ENCODE measurements at places on chromosomes 5 and 9.

- DNase-seq: no peak
These were observed 281.1 kb upstream of the MAP3K1 start for GRCh38 chr5:56534102-56534829.

DNA sequence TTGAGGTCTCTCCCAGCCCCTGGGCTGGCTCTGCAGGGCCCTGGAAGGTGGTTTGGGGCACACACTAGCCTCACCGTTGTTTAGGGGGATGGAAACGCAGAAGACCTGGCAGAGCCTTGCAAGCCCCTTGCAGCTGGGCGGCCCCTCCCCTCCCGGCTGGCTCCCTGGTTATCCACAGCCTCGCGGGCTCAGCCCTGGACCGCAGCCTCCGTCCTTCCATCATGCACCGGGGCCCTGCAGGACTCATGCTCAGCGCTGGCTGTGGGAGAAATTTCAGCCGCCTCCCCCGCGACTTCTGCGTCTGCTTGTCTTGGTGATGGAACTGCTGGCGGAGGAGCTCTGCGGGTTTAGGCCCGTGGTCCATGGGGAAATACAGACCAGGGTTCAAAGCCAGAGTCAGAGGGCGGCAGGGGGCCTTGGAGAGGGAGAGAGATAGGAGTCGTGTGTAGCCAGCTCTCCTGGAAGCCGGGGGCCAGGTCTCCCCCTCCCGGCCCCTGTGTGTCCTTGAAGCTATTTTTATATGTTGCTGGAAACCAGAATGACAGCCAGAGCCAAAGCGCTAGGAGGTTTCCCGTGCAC is 75.8 kb upstream of the IER5L start:
- no peak for DNase-seq

- no peak for DNase-seq
These were observed 11.6 kb downstream of the ABL1 start for GRCh38 chr9:130846487-130847305.

DNA sequence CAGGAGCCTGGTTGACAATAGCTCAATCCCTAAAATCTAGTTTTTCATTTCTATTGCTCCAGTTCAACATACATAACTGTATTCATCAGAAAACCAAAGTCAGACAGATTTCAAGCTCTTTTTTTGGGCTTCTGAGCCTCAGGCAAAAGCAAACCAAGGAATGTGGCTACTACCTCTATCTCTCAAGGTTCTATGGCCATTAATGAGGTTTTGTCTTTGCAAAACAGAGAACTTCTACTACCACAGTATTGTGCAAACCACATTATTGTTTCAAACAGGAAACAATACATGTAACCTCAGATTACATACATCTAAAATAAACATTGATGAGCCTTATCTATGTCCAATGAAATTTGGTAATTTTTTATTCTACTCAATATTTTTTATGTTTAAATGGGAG is 35.5 kb upstream of the FTMT start:
- DNase-seq: no peak

DNA sequence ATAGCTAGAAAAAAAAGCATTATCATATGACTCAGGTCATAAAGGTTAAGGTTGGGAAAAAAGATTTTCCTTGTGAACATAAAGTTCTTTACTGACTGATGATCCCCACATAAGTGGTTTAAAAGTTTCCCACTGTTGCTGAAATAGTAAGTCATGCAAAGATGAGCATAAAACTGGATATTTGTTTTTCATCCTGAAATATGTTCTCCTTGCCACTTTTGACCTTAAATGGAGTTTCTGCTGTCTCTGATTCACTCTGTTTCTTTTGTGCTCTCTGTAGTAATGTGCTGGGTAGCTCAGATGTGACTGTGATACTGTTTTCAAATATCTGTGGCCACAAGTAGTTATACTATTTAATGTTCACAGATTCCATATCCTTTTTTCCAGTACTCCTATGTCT is 162.5 kb upstream of the GAS1 start:
- DNase-seq: no peak

GRCh38 chr5:143403334-143403592 is 223 bp downstream of the NR3C1 start:
- no peak for DNase-seq

GRCh38 chr9:128912270-128912853 is 8.4 kb upstream of the PHYHD1 start:
- no peak for DNase-seq

DNA sequence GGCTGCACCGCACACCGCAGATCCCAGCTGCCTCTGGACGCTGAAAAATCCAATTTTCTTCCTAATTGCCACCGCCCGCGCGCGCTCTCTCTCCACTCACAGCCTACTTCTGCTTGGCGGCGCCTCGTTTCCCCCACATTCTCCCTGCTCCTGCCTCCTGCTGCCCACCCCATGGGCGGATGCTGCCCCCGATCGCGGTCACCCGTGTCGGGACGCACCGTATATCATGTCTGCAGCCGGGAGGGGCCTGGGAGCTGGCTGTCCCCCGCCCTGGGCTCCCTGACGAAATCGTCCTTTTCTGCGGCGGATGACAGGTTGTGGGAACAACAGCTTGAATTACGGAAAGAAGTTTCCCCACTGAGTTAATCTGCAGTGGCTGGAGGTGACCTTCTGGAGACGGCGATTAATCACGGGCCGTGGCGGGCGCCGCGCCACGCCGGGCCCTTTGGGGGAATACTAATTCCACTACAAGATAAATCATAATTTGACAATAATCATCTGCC is 36.3 kb upstream of the PSD2 start:
- DNase-seq: no peak

DNA sequence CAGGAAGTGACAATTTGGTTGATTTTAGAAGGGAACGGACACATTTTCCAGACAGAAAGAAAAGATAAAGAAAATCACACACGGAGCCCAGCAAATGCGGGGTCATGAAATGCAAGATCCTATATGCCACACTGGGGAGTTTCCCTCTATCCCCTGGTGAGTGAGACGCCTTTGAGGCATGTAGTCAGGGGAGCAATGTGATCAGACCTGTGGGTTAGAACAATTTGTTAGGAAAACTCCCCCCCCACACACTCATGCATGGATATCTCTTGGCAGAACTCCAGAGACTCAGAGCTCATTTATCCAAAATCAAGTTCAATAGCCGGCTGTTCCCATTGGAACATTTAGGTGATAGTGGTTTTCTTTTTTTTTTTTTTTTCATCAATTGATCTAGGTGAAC is 71.7 kb upstream of the TRIO start:
- DNase-seq: no peak

DNA sequence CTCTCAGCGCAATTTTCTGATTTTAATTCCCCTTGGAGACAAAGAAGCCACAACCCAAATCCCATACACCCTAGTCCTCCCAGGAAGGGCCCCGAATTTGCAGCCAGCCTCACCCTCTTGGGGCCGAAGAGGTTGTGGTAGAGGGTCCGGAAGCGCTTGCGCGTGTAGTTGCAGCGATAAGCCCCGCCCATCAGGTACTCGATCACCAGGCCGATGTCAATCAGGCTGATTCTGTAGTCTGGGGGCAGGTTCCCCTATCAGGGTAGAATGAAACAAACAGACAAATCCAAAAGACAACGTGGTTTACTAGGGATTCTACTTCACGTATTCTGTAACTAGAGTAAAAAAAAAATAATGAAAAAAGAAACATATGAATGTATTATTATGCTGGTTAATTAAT is 210.6 kb upstream of the KLF9 start:
- DNase-seq: no peak

DNA sequence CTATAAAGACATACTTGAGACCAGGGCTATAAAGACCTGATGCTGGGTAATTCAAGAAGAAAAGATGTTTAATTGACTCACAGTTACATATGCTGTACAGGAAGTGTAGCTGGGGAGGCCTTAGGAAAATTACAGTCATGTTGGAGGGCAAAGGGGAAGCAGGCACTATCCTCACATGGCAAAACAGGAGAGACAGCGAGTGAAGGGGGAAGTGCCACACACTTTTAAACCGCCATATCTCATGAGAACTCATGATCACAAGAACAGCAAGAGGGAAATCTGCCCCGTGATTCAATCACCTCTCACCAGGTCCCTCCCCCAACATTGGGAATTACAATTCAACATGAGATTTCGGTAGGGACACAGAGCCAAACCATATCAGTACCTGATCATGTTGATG is 89.9 kb upstream of the ADAMTSL1 start:
- no peak for DNase-seq

DNA sequence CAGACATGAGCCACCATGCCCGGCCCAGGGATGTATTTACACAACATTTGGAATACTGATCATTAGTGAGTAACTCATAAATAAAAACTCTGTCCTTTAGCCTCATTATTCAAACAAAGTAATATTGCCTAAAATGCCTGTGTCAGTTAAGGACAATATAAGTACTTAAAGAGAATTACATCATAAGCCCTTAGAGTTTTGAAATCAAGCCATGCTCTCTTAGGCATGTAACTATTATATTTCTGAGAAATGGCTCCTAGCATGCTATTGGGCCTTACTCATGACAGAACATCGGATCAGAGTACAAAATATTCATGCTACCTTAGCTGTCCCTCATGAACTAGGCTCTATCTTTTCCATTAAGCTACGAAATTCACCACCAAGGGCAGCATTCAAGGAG is 309.3 kb downstream of the CHSY3 start:
- DNase-seq: no peak

- DNase-seq: no peak
These were observed 163.5 kb downstream of the KDM4C start for GRCh38 chr9:6921315-6921714.

DNA sequence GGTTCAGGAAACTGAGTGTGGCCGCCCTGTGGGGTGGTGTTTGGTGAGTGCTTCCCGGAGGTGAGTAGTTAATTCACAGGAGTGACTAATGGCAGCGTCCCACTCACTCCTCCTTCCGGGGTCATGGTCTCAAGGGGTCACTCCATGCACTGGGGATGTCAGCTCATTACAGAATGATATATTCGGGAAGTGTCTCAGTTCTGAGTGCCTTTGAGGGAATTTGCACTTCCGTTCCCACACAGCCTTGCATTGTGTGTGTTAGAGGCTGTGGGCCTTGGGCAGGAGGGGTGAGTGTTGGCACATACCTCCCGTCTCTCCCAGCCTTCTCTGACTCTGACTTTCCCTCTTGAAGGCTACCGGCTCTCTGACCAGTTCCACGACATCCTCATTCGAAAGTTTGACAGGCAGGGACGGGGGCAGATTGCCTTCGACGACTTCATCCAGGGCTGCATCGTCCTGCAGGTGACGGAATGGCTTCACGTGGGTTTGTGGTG is 10.5 kb upstream of the AHRR start:
- no peak for DNase-seq

DNA sequence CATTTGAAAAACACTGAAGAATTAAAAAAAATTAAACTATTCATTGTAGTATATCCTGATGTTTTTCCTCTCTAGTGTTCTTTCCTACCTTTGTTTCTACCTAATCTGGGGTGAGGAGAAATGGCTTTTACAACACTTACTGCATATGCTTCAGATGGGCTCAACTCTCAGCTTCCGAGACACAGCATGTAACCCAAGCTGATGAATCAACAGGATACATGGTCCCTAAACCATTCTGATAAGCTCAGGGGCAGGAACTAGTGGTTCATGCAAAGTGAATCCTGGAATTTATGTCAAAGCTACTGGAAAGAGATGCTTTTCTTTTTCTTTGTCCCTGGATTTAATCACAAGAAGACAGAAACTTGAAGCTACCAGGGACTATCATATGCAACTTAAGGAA is 672.5 kb upstream of the RORB start:
- DNase-seq: no peak

DNA sequence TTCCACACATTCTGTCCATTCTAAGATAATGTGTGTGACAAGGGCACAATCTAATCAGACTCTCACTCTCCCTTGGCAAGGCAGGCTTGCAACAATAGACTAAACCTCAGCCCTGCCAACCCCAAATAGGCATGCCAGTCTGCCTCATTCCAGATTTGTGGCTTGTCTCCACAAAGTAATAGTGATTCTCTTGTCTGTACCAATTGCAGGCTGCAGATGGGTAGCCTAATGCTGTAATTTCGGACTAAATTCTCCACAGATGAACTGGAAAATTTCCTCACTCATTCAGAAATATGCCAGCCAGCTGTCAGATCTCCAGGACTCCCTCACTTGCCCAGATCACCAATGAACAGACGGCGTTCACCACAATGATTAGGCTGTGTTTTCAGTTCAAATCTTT is 413.6 kb downstream of the ELAVL2 start:
- no peak for DNase-seq

DNA sequence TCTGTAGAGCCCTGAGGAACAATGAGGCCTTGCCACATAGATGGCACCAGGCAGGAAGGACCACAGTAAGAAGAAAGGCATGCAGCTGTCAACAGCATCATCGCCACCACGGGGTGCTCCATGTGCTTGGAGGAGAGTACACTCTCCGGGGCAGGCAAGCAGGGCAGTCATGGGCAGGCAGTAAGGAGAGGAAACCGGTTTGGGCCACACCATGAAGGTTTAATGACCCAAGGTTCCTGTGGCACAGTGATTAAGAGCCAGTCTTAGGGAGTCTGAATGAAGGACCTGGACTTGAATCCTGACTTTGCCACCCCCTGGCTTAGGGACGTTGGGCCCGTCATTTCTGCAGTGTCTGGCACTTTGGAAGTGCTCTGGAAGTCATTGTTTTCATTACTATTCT is 80.6 kb upstream of the ZBTB43 start:
- DNase-seq: no peak

DNA sequence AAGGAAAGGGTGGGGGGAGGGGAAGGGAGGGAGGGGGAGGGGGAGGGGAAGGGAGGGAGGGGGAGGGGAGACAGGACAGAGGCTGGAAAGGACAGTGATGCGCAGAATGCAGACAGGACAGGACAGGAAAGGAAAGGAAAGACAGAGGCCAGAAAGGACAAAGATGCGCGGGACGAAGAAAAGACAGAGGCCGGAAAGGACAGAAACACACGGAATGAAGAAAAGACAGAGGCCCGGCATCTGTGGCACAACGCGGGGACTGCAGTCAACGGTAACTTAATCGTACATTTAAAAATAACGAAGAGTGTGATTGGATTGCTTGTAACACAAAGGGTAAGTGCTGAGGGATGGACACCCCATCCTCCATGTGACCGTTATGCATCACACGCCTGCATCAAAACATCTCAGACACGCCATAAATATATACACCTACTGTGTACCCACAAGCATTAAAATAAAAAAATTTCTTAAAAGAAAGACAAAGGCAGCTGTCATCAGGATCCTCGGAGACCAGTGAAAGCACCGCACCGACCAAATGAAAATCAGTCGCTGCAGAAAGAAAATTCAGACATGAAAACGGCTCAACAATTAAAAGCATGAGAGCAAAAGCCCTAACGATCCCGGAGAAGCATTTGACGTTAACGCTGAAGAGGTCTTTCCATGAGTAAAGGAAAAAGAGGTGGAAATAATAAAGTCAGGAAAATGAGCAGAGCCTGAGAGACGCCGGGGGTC is 52.9 kb upstream of the EXOC3 start:
- no peak for DNase-seq

Data from NCI-H1930 (cell line).